NCI-H524 treated with DMSO at 0.1 percent for 48 hours (cell line): ENCODE measurements at places on chromosomes 7 and 10.

DNA sequence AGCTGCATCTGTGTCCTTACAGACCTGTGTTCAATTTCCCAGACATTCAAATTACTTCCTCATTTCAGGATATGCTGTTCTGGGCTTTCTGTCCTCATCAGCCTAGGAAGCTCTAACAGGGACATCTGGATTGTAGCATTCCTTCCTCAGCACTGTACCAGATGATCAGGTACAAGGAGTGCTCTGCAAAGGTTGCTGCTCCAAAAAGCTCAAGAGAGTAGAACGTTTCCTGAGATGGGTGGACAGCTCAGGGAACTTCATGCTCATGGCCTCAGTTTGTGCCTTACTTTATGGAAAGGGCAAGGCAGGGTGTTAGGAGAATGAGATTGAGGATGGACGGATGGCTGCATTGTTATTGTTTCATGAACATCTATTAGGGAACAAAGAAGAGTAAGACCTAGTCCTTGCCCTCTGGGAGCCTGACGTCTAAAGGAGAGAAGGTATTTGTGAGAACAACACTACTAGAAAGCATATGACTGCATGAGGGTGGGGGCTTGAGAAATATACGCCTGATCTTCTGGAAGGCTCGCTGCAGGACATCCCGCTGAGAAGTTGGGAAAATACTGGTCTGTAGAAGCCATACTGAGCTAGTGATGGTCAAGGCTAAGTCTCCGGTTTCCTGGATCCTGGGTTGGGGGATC lies 10.5 kb upstream of the ZNF212 start:
- no peak for DNase-seq

- DNase-seq = no peak
Observed at GRCh38 chr7:37433166-37433565, 15.5 kb downstream of the ELMO1 start.

GRCh38 chr10:64376167-64376566 lies 855.0 kb downstream of the REEP3 start:
- no peak for DNase-seq

GRCh38 chr7:84829719-84830118 lies 357.1 kb downstream of the SEMA3D start:
- DNase-seq = no peak

DNA sequence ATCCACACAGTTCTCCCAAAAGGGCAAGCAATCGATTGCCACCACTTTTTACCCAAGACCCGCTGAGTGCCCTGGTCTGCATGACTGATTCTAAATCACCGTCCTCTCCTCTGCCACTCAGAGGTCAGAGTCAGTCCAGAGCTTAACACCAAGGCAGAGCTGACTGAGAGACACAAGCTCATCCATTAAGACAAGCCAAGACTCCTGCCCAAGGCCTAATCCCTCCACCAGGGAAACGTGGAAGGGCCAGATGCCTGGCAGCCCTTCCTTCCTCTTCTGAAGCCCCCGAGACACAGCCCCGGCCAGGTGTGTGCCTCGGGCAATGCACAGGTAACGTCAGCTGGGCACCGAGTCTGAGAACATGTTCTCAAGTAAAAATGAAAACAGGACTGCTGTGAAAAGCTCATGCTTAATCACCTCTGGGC lies 51.7 kb downstream of the DIP2C start:
- no peak for DNase-seq

- no peak for DNase-seq
Observed at GRCh38 chr7:51124321-51124720, 192.3 kb downstream of the COBL start.

- peak; percentile 31 for DNase-seq
Observed at GRCh38 chr7:16851829-16852228, 30.0 kb downstream of the AGR3 start.

DNA sequence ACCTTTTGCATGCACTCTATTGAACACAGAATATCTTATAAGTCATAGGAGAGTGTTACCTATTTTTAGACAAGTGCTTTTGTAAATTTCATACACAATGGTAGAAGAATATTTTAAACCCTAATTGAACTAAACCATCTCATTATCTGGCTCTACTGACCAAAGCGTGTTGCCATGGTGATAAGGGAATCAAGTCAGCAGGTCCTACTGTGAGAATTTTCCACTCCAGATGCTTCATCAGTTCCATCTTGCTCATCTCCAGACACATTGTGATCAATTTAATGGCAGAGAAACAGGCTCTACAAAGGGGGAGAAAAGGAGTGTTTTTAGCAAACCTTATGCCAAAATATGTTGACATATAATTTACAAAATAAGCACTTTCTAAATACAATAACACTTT lies 621.9 kb upstream of the GHITM start:
- no peak for DNase-seq

- no peak for DNase-seq
Observed at GRCh38 chr10:99224766-99225165, 10.9 kb downstream of the HPSE2 start.

GRCh38 chr7:47843291-47843690 lies 105.0 kb downstream of the PKD1L1 start:
- DNase-seq = no peak

DNA sequence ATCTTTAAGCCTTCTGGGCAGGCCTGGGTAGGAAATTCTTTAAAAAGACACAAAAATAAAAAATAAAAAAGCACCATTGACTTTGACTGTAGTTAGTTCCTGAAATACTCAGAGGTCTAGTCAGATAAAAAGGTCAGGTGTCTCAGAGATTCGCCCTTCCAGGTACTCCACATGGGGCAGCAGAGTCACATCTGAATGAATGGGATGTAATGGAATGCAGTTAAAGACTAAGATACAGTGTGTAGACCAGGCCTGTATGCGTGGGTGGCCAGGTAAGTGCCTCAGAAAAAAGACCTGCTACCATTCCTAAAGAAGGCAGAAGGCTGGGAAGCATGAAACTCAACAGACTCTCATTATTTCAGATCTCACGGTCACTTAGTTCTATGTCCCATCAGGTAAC lies 68.6 kb upstream of the SEM1 start:
- no peak for DNase-seq

- DNase-seq = no peak
Observed at GRCh38 chr7:142557971-142558582, 191.2 kb upstream of the PRSS1 start.
